Aortic smooth muscle cell (primary cell): ENCODE measurements at places on chromosomes 2 and 18. TPM values are rescaled to one million over a fixed set of nuclear protein-coding genes. Genes with fewer than 3 reads are reported as not detected.

Gene DNER
- total RNA-seq: 0.26 and 0.37 TPM in 2 replicates

Gene IGFBP5
- total RNA-seq: 139 and 270 TPM in 2 replicates

Gene TGFA
- 0.06 TPM in 1 of 2 replicates, not detected in the other for total RNA-seq

Gene PROM2
- total RNA-seq: 0.19 and 0.26 TPM in 2 replicates

Gene TMX3
- 85.1 and 103 TPM in 2 replicates for total RNA-seq

Gene CDH2
- 34.0 and 57.3 TPM in 2 replicates for total RNA-seq

Gene OST4
- total RNA-seq: 560 and 659 TPM in 2 replicates

Gene PSMA8
- total RNA-seq: not detected in 2 replicates

Gene OR6B2
- total RNA-seq: not detected in 2 replicates

Gene PTGR3
- total RNA-seq: 6.8 and 7.5 TPM in 2 replicates

Gene GPR45
- not detected in 2 replicates for total RNA-seq

Gene SLC14A1
- 443 and 540 TPM in 2 replicates for total RNA-seq

Gene TLX2
- total RNA-seq: 0.06 TPM in 1 of 2 replicates, not detected in the other

Gene TRAPPC12
- 64.2 and 72.4 TPM in 2 replicates for total RNA-seq

Gene GKN2
- not detected in 2 replicates for total RNA-seq

Gene DSG2
- total RNA-seq: under 0.01 and 0.31 TPM in 2 replicates

Gene MYO5B
- 0.06 and 0.13 TPM in 2 replicates for total RNA-seq

Gene ABCG5
- total RNA-seq: under 0.01 TPM in 1 of 2 replicates, not detected in the other

Gene NPAS2
- total RNA-seq: 7.3 and 8.3 TPM in 2 replicates

Gene KRTCAP3
- total RNA-seq: 0.13 and 0.37 TPM in 2 replicates

Gene NEU4
- total RNA-seq: not detected in 2 replicates

Gene GATA6
- total RNA-seq: 28.4 and 29.3 TPM in 2 replicates

Gene ERBB4
- total RNA-seq: 7.7 and 17.0 TPM in 2 replicates

Gene PRSS56
- not detected in 2 replicates for total RNA-seq

Gene EDAR
- not detected in 2 replicates for total RNA-seq

Gene AAMP
- total RNA-seq: 138 and 157 TPM in 2 replicates

Gene KLHL30
- 1.6 and 6.3 TPM in 2 replicates for total RNA-seq

Gene ESCO1
- 10.7 and 12.6 TPM in 2 replicates for total RNA-seq

Gene TXNDC2
- total RNA-seq: 0.06 TPM in 1 of 2 replicates, not detected in the other

Gene ALPG
- not detected in 2 replicates for total RNA-seq

Gene TUBA4B
- not detected in 2 replicates for total RNA-seq

Gene WDPCP
- 13.3 and 13.7 TPM in 2 replicates for total RNA-seq

Gene LAMA3
- 9.5 and 14.0 TPM in 2 replicates for total RNA-seq

Gene TMEFF2
- 0.26 and 0.31 TPM in 2 replicates for total RNA-seq

Gene GNAL
- total RNA-seq: 0.31 and 0.92 TPM in 2 replicates

Gene SP100
- 153 and 155 TPM in 2 replicates for total RNA-seq

Gene CHAC2
- total RNA-seq: 2.2 and 3.4 TPM in 2 replicates

Gene LIMS3
- 7.9 and 13.2 TPM in 2 replicates for total RNA-seq

Gene MFSD2B
- under 0.01 TPM in 1 of 2 replicates, not detected in the other for total RNA-seq

Gene ZNF521
- 6.5 and 6.9 TPM in 2 replicates for total RNA-seq

Gene ZNF513
- 6.4 and 7.5 TPM in 2 replicates for total RNA-seq

Gene DPP10
- not detected in 2 replicates for total RNA-seq

Gene FSHR
- total RNA-seq: not detected in 2 replicates

Gene RAX
- not detected in 2 replicates for total RNA-seq
